ENCODE measurements at places on chromosomes 1 and 21.

DNA sequence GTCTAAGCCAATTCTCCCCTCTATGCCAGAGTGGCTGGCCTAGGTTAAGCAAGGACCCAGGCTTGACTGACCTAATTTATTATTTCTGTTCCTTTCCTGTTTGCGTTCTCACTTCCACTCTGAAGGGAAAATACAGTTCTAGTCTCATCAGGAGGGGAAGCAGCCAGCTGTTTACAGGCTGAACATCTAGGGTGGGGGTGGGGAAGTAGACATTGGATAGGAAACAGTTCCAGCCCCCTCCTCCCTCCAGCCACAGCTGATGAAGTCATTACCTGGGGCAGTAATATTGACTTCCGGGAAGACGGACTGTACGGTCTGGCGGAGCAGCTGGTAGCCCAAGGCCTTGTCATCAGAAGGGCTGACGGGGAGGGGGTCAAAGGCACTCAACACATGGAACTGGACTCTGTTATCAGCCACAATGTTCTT, 17.6 kb downstream of the PM20D1 start:
- DNase-seq = no peak

DNA sequence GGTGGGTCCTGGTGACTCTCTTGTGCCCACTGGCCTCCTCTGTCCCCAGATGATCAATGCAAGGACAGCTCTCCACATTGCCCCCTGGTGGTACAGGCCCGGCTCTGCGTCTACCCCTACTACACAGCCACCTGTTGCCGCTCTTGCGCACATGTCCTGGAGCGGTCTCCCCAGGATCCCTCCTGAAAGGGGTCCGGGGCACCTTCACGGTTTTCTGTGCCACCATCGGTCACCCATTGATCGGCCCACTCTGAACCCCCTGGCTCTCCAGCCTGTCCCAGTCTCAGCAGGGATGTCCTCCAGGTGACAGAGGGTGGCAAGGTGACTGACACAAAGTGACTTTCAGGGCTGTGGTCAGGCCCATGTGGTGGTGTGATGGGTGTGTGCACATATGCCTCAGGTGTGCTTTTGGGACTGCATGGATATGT, 10.8 kb downstream of the ADAMTSL4 start:
- no peak for DNase-seq

DNA sequence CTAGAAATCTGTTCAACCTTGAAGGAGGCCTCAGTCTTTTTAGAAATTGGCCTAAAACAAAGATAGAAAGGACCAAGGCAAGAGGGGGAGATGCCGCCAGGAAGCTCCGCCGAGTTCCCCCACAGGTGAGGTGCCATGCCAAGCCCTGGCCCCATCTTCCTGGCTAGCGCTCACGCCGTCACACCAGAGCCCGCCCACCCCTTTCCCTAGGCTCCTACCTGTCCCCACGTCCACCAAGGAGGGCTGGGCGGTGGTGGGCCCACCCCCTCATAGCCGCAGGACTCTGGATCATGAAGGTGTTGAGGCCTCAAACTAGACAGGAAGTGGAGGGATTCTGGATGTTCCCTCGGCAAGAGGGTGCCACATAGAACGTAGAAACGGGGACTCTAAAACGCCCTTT, 15.5 kb upstream of the CCDC27 start:
- DNase-seq = no peak

DNA sequence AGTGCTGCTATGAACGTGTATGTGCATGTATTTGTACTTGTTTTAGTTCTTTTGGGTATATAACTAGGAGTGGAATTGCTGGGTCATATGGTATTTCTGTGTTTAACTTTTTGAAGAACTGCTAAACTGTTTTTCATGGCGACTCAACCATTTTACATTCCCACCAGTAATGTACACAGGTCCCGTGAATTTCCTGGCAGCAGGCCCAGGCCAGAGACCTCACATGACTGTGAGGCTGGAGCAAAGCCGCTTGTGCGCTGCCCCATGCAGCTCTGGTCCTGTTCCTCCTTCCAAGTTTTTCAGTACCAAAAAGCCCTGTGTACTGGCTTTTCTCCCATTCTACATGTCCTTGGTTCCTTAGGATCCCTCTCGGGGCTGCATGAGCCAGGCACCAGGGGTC, 29.6 kb downstream of the ACOT11 start:
- no peak for DNase-seq

DNA sequence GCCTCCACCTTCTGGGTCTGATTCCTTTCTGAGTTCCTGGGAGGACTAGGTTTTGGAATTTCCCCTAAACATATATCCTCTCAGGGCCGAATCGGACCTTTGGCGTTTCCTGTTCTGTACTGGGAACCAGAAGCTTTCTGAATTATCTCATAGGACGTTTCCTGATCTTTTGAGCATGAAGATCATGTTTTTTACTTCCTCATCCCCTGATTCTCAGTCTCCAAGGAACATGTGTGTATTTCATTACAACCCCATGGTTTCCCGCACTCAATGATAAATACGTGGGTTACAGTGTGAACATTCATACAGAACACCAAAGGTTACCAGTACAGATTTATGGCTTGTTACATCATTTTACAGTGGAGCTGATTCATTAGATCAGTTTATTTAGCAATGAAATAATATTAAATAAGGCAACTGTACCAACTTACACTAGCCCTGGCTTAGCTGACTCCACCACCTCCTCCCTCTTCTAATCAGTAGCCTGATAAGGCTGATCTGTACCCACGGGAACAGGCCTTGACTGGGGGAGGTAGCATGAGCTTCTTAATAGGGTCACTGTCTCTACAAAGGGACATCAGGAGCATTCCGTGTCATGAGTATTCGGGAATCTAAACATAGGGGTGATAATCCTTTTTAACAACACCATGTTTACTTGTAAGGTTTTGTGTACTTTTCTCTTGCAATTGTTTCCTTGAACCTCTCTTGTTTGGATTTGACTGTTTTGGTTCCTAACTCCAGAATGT, 57.8 kb upstream of the ERRFI1 start:
- DNase-seq = peak; percentile 88

DNA sequence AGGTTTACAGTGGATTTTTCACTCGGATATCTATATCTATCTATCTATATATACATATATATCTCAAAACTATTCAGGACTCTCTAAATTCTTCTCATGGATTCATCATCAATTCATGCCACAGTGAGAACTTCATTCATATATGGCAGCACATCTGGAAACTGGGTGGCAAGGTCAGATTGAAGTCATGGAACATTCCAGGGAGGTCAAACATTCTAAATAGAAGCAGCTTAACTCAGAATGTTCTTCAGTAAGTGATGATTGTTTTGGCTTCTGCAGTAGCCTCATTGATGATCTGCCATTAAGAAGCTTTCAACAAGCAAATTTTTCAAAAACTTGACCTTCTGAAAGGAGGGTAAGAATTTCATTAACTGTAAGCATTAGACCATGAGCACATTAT, 46.9 kb upstream of the ADAMTS1 start:
- DNase-seq = no peak

GRCh38 chr1:229364207-229365065, 21.6 kb upstream of the CCSAP start:
- DNase-seq = no peak

- DNase-seq = no peak
Observed at GRCh38 chr21:17708522-17709265, 96.0 kb upstream of the BTG3 start.

- no peak for DNase-seq
Observed at GRCh38 chr1:64934878-64935275, 31.5 kb downstream of the JAK1 start.

DNA sequence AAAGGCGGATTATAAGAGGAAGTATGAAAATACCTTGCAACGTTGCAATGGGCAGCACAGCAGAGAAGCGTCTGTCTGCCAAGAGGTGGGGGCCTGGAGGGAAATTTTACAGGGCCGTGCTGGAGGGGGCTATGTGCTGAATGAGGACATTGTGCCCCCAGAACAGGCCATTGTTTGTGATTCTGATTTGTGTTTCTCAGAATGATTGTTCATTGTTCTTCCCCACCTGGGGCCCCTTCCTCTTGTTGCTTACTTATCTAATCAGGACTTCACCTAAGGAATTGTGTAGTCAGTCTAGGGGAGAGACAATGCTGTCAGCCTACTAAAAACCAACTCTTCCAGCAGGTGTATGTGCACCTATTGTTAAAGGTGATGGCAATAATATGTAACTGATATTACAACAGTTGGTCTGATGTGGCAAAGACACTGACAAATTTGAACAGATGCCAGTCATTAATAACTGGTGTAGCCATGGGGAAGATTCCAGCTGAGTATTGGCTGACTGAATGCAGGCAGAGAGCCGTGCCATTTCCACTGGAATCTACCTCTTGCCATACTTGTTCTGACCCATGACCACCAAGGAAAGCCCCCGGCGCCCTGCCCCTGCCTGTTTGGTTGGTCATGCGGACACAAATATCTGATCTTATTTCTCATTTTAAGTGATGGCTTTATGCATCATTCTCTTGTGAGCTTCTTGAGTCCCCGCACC, 45.2 kb upstream of the PSEN2 start:
- DNase-seq = no peak

GRCh38 chr21:43923391-43923790, 58.4 kb downstream of the AGPAT3 start:
- peak; percentile 19 for DNase-seq

GRCh38 chr1:64472805-64473204, 2.9 kb downstream of the CACHD1 start:
- DNase-seq = no peak

DNA sequence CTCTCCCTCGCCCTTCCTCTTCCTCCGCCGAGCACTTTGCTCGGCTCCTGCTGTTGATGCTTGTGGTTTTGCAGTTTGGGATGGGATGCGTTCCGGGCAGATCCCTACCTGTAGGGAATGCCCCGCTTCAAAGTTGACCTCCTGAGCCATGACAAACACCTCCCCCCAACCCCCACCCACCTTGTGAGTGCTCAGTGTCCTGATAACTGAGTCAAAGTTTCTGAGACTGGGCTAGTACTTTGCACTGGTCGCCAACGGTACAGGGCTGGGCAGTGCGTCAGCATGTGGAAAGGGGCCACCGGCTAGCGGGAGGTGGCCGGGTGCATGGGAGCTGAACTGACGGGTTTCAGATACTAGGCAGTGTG, 771 bp downstream of the RABGAP1L start:
- peak; percentile 21 for DNase-seq

- DNase-seq = no peak
Observed at GRCh38 chr1:210321552-210321951, 7.2 kb upstream of the HHAT start.

GRCh38 chr1:151902858-151903257, 6.5 kb downstream of the THEM4 start:
- no peak for DNase-seq

GRCh38 chr1:107698161-107698560, 266.8 kb downstream of the VAV3 start:
- DNase-seq = no peak

- DNase-seq = peak; percentile 32
Observed at GRCh38 chr1:64246294-64246917, 43.0 kb downstream of the UBE2U start.

GRCh38 chr1:40583980-40584379, 52.5 kb downstream of the ZNF684 start:
- DNase-seq = no peak

DNA sequence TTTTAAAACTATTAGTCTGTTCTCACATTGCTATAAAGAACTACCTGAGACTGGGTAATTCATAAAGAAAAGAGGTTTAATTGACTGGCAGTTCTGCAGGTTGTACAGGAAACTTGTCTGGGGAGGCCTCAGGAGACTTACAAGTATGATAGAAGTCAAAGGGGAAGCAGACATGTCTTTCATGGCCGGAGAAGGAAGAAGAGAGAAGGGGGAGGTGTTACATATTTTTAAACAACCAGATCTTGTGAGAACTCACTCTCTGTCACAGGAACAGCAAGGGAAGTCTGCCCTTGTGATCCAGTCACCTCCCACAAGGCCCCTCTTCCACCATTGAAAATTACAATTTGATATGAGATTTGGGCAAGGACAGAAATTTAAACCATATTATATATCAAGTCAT, 55.9 kb downstream of the CLIC4 start:
- no peak for DNase-seq

- no peak for DNase-seq
Observed at GRCh38 chr1:179952186-179952585, 2.4 kb upstream of the CEP350 start.

GRCh38 chr1:226547754-226548191, 791 bp upstream of the STUM start:
- peak; percentile 76 for DNase-seq

DNA sequence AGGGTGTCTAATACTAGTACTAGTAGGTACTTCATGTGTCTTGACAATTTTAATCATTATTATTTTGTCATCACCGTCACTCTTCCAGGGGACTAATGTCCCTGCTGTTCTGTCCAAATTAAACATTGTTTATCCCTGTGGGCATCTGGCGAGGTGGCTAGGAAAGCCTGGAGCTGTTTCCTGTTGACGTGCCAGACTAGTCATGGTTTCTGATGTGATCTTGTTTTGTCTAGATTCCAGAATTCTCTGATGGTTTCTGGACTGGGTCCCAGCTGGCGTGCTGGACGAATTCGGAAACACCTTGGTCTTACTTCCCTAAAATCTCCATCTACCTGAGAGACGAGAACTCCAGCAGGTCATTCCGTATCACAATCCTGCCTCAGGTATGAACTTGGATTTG, 66.1 kb upstream of the FAM3B start:
- peak; percentile 12 for DNase-seq

GRCh38 chr1:183416850-183417771, 1.1 kb downstream of the NMNAT2 start:
- peak; percentile 29 for DNase-seq

DNA sequence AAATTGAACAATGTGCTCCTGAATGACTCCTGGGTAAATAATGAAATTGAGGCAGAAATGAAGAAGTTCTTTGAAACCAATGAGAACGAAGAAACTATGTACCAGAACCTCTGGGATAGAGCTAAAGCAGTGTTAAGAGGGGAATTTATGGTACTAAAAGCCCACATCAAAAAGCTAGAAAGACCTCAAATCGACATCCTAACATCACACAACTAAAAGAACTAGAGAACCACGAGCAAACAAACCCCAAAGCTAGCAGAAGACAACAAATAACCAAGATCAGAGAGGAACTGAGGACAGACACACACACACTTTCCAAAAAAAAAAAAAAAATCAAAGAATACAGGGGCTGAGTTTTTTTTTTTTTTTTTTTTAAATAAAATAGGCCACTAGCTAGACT, 564.2 kb downstream of the SMYD3 start:
- DNase-seq = no peak

DNA sequence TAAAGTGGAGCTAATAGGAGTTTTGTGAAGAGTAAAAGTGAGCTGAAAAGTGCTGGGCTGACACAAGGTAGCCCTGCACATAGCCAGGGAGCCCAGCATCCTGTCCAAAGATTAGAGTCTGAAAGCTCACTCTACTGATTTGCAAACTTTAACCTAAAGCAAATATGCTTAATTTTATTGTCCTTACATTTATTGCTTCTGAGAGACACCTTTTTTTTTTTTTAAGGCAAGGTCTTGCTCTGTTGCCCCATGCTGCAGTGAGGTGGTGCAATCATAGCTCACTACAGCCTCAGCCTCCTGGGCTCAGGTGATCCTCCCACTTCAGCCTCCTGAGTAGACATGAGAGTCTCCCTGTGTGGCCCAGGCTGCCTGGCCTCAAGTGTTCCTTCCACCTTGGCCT, 16.5 kb downstream of the MGST3 start:
- DNase-seq = no peak
